ENCODE measurements at places on chromosomes 3 and 15. TPM values are rescaled to one million over a fixed set of nuclear protein-coding genes. Genes with fewer than 3 reads are reported as not detected.

FSTL1 gene
- 5.1 TPM for total RNA-seq

LRRC2 gene
- total RNA-seq, result 0.30 TPM

RETNLB gene
- not detected for total RNA-seq

NRROS gene
- 15.6 TPM for total RNA-seq

LCTL gene
- total RNA-seq, result not detected

NEK11 gene
- total RNA-seq, result 3.8 TPM

NT5DC2 gene
- 10.9 TPM for total RNA-seq

ERICH6 gene
- 0.26 TPM for total RNA-seq

CMTM8 gene
- total RNA-seq, result 6.5 TPM

DUOXA2 gene
- total RNA-seq, result not detected

NEK10 gene
- 1.2 TPM for total RNA-seq

TGM5 gene
- total RNA-seq, result not detected

CD96 gene
- total RNA-seq, result 198 TPM

SLC9C1 gene
- total RNA-seq, result not detected

PLCB2 gene
- total RNA-seq, result 242 TPM

MASP1 gene
- not detected for total RNA-seq

TAGLN3 gene
- not detected for total RNA-seq

EXD1 gene
- total RNA-seq, result not detected

ZPLD1 gene
- not detected for total RNA-seq

CCR9 gene
- total RNA-seq, result 8.1 TPM

ATRIP gene
- 14.3 TPM for total RNA-seq

ZNF662 gene
- 8.8 TPM for total RNA-seq

UCN2 gene
- total RNA-seq, result not detected

NR2F2 gene
- not detected for total RNA-seq

FXR1 gene
- total RNA-seq, result 150 TPM

CD86 gene
- total RNA-seq, result not detected

NR2E3 gene
- total RNA-seq, result not detected

CPN2 gene
- 0.12 TPM for total RNA-seq

FHIT gene
- 197 TPM for total RNA-seq

CACNA1D gene
- not detected for total RNA-seq

SLC24A5 gene
- total RNA-seq, result not detected

P2RY1 gene
- total RNA-seq, result 0.28 TPM

CFAP91 gene
- 0.58 TPM for total RNA-seq

GOLGA6A gene
- total RNA-seq, result 0.50 TPM

MAPKAPK3 gene
- 45.1 TPM for total RNA-seq

SKOR1 gene
- 1.6 TPM for total RNA-seq

IL16 gene
- 319 TPM for total RNA-seq

FEZF2 gene
- total RNA-seq, result not detected

GP9 gene
- total RNA-seq, result not detected

SLC25A38 gene
- total RNA-seq, result 46.2 TPM

NANOGP8 gene
- total RNA-seq, result not detected

RHOA gene
- 247 TPM for total RNA-seq

ETFA gene
- 50.4 TPM for total RNA-seq

SPTBN5 gene
- total RNA-seq, result 1.8 TPM

ADGRG7 gene
- total RNA-seq, result not detected

MRPS11 gene
- total RNA-seq, result 16.7 TPM

RTP3 gene
- total RNA-seq, result not detected

PLSCR5 gene
- not detected for total RNA-seq

GHSR gene
- total RNA-seq, result not detected

NSMCE3 gene
- total RNA-seq, result 15.3 TPM

CPLX3 gene
- total RNA-seq, result 0.16 TPM

BRK1 gene
- 56.8 TPM for total RNA-seq

ITGA11 gene
- 0.18 TPM for total RNA-seq

MYL3 gene
- total RNA-seq, result not detected

TMEM108 gene
- total RNA-seq, result not detected
